ENCODE measurements at places on chromosomes 6 and 20.

GRCh38 chr20:44651684-44652423 is at the start of gene ADA:
TSS of gene ADA (minus strand) at chr20:44651699. CDS start at chr20:44651607, 92 bp downstream.
- peak; percentile 68 for DNase-seq

DNA sequence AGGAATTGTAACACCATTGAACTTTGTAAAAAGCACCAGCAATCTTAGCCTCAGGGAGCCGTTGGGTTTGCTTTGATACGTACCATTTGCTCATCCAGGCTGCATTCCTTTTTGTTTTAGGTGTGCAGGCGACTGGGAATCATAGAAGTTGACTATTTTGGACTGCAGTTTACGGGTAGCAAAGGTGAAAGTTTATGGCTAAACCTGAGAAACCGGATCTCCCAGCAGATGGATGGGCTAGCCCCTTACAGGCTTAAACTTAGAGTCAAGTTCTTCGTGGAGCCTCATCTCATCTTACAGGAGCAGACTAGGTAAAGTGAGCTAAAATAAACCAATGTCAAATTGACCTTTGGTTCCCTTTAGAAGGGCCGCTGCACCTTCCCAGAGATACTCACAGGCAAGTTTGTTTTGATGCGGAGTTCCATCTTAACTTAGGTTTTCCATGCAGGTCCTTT is 1.6 kb downstream of the MYLIP start:
- DNase-seq, result no peak

DNA sequence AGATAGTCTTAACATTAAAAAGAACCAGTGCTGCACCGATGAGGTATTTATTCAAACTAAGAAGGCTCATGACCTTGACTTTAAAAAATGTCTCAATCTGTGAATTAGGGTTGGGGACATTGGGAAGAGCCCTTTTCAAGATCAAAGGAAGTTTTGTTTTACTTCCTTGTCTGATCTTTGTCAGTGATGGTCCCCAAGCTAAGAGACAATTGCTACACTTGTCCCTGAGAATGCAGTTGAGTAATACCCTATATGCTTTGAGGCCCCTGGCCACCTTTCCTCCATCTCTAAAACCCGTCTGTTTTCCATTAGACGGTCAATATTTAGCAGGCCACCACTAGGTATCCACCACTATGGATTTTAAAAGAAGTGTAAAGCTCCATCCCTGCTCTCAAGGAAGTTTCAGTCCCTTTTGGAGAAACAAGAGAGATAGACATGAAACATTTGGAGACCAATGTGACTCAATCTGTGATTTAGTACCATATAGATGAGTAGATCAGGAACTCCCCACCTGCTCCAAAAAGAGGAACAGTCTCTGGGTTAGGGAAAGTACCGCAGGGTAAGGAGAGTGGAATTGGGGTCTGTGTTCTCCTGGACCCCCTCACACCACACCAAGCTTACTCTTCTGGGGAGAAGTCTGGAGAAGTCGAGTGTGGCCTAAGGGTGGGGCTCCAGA is 99.1 kb upstream of the ISM1 start:
- peak; percentile 4 for DNase-seq

- DNase-seq, result no peak
These were observed 9.9 kb upstream of the LSM14B start for GRCh38 chr20:62112368-62112767.

DNA sequence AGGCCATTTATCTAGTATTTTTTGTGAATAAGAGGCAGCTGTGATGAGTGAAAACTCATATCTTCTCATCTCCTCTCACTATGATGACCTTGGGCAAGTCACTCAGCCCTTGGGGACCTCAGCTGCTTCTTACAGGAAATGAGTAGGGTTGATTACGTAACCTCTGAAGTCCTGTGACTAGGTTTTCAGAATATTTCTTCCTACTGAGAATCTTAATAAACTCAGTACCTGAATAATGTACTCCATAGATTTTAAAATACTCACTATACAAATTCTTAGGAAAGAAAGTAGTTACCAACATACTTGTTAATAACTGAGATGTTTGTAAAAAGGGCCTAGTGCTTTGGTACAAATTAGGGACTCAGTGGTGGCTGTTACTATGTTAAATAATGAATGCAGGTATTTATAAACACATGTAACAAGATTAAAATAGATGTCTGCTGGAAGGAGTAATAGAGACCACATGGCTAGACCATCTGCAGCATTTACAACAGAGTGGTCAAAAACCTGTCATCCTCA is 60.9 kb downstream of the RPRD1B start:
- peak; percentile 58 for DNase-seq

- no peak for DNase-seq
These were observed 466.5 kb upstream of the RNF217 start for GRCh38 chr6:124495665-124496190.

GRCh38 chr6:111741177-111741952 is 131.9 kb downstream of the FYN start:
- no peak for DNase-seq

- DNase-seq, result no peak
These were observed 19.8 kb upstream of the SIM1 start for GRCh38 chr6:100484474-100484873.

DNA sequence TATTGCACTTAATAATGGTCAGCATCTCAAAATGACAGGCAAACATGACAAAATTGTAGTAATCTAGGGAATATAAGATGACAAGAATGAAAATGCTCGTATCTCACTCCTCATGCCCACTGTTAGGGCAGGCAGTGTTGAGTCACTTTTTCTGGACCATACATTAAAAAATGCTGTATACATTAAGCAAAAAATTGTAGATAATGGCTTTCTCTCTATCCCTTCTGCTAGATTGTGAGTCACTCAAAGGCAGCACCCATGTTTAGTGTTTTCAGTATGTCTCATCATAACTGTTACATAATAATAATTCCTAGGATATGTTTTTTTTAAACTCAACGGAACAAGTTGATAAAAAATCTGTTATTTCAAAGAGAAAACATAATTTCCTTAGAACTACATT is 199.3 kb downstream of the TENT5A start:
- DNase-seq, result no peak

- DNase-seq, result peak; percentile 31
These were observed 193.1 kb upstream of the SHLD1 start for GRCh38 chr20:5557123-5557522.

DNA sequence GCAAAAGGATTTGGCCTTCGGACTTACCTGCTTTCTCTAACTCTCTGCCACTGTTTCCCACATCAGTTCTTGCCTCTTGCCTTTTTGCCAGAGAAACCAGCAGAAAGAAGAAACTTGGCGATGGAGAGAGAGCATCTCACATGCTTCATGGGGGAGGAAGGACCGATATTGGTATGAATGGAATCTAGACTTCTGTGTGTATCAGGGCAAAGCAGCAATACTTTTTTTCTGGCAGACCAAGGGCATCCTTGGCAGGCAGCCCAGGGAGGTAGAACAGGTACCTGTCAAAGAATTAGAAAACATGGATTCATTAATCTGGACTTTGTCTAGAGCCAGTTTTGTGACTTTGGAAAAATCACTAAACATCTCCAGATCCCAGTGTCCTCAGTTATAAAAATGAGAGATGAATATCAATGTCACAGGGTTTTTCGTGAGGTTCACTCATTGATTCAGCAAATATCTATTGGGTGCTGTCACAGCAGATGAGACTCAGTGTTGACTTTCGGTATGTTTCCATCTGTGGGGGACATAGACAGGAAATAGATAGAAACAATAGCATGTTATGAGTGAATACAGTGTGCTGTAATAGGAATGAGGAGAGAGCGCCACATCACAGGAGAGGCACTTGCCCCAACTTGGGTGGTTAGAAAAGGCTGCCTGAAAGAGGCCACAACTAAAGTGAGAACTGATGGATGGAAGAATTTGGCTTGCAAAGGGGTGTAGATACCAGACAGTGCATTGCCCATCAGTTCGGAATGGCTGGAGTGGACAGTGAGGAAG is 114.1 kb downstream of the CD83 start:
- no peak for DNase-seq

GRCh38 chr6:21741221-21742109 is 147.9 kb downstream of the SOX4 start:
- no peak for DNase-seq

DNA sequence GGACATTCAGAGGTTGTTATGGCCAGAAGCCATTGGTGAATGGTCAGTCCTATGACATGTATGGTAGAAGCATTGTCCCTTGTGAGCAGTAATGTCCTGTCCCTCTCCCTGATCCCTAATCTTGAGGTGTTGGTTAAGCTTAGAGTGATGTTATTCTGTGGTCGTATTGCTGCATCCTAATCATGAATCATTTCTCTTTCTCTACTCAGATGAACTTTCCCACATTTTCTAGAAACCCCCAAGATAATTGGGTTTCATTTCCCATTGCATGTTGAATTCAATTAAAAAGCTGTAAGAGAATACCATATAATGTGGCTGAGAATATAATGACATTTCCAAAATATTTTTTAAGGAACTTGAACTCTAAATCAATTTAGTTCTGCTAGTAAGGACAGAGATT is 175.1 kb downstream of the PLCB4 start:
- DNase-seq, result no peak

DNA sequence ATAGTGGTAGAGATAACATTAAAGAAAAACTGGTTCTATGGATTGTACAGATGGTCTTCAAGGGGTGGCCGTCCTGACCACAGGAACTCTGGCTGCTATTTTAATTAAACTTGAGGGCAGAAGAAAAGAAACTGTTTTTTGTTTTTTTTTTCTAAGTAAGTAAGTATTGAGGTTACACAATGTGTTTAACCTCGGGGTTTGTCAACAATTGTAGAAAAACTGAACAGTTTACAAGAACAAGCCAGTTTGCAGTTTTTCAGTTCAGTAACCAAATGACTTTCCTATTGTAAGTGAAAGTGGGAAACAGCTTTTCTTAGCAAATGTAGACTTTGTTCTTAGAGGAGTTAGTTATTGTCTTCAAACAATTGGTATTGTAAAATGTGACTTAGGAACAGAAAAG is 77.0 kb downstream of the PLCB1 start:
- no peak for DNase-seq

DNA sequence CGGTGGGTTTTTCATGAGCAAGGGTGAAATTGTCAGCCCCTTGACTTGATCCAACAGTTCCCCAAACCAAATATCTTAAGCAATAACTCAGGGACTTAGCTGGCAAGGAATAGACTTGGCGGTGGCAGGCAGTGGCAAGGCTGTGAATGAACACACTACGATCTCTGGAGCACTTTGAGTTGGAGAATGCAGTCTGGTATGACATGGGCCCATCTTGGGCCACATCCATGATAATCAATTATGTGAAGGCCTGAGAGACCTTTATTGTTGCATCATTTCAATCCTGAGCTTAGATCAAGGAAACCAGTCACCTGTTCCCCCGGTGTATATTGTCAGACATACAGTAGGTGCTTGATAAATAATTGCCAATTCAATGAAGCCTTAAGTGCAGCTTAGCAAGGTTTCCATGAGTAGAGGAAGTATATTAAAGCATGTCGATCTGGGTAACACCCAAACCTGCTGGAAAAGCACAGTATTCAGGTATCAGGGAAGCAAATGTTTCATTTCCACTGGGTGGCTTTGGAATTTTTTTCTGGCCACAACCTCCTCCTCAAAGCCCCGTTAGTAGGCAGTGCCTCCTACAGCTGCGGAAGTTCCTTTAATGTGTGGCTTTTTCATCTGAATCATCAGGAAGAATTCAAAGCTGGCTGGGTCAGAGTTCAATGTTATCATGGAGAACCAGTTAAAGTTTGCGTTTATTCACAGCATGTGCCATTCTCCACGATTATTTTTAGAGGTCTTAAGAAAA is 10.2 kb downstream of the CASS4 start:
- DNase-seq, result no peak
